ENCODE measurements at places on chromosomes 7 and 10.

DNA sequence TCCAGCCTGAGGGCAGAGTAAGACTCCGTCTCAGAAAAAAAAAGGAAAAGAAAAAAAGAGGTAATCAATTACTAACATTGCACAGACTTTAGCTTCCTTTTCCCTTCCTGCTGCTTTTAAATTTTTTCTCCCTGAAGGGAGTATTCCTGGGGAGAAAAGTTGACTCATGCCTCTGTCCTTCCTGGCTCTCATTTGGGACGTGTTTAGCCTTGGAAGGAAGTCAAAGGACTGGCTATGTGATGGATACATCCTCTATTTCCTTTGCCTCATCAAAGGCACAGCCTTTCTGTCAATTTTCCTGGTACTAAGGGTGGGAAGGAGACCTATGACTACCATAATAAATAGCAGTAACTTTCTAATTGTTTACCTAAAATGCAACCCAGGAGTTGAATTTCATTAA lies 77.6 kb downstream of the ITGA8 start:
- peak; percentile 59 for DNase-seq

DNA sequence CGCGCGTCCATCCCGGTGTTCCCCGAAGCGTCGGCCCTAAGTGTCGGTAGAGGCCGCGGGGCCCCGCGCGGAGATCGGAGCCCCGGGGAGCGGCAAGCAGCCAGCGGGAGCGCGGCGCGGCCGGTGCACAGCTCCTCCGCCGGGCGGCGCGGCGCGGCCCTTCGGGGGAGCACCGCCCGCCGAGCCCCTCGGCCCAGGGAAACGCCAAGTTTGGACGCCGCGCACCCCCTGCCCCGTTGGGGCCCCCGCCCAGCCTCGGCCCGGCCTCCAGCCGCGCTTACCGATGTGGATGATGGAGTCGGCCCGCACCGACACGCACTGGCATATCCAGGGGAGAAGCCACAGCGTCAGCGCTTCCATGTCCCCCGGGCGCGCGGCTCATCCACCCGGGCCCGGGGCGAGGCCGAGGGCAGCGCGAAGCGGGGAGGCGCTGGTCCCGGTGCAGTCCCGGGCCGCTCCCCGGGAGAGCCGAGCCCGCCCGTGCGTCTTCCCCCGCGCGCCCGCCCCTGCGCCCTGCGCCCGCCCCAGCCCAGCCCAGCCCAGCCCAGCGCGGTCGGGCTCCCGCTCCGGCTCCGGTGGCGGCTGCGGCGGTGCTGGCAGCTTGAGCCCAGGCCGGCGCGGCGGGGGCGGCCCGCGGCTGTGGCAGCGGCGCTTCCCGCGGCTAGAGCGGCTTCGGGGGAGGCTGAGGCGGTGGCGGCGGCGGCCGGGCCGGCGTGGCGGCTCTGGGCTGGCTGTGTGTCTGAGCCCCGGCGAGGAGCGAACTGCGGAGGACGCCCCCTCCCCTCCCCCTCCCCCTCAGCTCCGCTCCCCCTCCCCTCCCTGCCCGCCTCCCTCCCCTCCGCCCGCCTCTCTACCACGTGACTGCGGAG lies at the start of gene GRID1:
Gene GRID1 (minus strand): TSS at position 763 of the 869 bp plus-strand sequence.
- no peak for DNase-seq

GRCh38 chr7:110539216-110539615 lies 551.7 kb upstream of the LRRN3 start:
- no peak for DNase-seq

DNA sequence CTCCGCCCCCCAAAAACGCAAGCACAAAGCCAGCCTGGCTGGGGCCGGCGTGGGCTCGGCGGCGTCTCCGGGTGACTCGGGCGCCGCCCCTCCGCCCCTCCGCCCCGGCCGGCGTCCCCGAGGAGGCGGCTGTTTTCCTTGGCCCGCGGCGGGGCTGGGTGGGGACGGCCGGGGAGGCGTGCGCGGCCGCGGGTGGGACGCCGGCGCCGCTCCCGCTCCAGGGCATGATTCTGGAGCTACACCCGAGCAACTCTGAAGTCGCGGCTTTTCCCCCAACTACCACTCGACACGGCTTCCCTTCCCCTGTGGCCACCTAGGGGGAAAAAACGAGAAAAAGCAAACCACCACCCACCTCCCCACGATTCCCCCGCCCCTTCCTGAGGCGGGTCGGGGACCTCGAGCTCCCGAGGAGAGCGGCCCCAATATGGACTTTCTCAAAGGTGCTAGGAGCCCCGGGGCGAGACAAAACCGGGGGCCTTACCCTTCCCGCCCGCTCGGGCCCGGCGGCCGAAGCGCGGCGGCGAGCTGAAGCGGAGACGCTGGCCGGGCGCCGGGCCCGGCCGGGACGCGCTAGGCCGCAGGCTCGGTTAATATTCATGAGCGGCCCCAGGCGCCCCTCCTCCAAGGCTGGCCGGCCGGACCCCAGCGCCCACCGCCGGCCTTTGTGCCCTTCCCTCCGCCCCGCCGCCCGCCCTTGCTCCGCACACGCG lies 856 bp downstream of the ARHGAP21 start:
- peak; percentile 65 for DNase-seq

DNA sequence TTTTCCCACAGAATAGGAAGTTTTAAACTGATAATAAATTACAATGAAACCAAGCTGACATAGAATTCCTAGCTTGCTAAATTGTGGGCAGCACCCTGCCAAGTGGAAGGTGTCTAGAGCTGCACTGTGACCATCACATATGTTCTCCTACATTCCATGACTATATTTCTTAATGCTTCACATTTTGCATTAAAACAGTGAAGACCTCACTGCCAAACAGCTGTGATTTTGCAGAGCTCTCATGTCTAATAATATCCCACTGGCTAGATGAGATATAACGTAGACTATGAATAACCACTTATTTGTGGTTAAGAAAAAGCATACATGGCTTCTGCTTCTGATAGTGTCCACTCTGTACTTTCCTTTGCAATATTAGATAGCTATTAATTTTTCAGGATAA lies 228.3 kb upstream of the TEX47 start:
- no peak for DNase-seq

- no peak for DNase-seq
Measured at GRCh38 chr7:141184532-141185190, 110.8 kb downstream of the TMEM178B start.

DNA sequence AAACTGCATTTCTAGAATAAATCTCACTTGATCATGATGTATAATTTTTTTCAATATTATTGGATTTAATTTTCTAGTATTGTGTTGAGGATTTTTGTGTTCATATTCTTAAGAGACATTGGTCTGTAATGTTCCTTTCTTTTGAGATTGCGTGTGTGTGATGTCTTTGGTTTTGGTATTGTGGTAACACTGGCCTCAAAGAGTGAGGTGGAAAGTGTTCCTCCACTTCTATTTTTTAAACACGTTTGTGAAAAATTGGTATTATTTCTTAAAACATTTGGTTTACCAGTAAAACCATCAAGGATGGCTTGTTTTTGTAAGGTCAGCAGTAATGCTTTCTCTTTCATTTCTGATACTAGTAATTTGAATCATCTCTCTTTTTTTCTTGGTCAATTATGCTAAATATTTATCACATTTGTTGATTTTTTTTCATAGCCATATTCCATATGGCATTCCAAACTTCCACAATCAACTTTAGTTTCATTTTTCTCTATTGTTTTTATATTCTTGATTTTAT lies 290.2 kb upstream of the CDC14C start:
- DNase-seq, result no peak

GRCh38 chr10:13852872-13853271 lies 266.1 kb downstream of the PRPF18 start:
- no peak for DNase-seq

DNA sequence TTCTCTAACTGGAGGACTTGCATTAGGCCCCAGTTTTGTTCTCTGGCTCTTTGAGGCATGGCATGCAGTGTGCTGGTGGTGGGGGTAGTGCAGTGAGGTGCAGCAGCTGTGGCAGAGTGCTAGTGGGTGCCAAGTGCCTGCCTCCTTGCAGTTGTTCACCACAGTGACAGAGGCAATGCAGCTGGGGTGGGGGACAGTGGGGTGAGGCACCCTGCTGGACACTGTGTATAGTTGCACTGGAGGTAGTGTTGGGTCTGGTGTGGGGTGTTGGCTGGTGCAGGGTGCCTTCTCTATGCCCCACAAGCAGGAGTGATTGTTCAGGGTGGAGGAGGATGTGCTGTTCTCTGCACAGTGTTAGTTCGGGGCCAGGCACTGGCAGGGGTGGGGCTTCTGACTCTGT lies 21.7 kb upstream of the KEL start:
- DNase-seq, result no peak

- DNase-seq, result no peak
Measured at GRCh38 chr10:13969118-13969791, 361.5 kb downstream of the FRMD4A start.

DNA sequence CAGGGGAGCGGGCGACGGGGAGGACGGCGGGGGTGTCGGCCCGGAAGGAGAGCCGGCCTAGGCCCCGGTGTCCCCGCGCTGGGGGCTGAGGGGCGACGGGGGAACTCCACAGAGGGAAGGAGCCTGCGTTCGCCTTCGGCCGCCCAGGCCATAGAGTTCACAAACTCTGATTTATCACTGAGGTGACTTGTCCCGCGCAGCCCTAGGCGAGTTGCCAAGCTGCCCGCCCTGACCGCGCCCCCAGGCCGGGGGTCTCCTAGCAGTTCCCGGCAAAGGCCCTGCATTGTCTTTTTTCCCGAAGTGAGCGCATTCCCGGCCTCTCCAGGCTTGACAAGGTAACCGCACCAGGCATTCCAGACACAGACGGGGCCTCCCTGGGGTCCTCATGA lies 2.9 kb upstream of the NKX6-2 start:
- no peak for DNase-seq

All from fibroblast of the aortic adventitia (primary cell).